Neuronal stem cell (in vitro differentiated cells): ENCODE measurements at places on chromosomes 5 and 9.

- no peak for DNase-seq
Measured at GRCh38 chr5:76626738-76627137, 3.5 kb upstream of the F2RL2 start.

DNA sequence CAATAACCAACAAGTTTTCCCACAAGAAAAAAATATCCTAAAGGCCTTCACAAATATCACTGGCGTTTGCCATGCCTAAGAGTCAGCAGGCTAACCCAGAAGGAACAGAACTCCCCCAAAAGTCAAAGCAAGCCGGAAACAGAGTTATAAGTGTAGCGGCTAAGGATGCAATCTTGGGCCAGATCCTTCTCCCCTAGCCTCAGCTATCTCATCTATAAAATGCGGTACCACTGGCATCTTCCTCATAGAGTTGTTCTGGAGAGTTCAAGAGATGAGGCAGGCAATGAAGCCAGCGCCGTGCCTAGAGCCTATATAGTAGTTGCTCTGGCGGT, 632 bp downstream of the DPM2 start:
- DNase-seq, result no peak

- DNase-seq, result no peak
Measured at GRCh38 chr5:56479696-56480077, 246.6 kb upstream of the ANKRD55 start.

- DNase-seq, result no peak
Measured at GRCh38 chr9:129761901-129762369, 9.1 kb upstream of the PTGES start.

DNA sequence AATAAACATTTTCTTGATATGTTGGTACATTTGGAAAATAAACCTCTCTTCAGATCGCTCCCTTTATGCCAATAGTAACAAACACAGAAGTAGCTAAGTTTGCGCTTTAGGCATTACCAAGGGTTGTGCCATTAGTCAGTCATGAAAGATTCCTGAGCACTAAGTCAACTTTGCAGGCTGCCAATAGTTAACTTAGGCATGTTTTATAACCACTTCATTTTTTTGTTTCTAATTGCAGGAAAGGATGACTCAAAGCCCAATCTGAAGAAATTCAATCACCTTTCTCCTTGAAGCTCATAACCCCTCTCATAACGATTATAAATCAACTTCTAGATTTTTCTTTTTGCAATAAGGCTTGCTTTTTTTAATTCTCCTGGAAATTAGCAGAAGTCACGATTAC, 517.0 kb downstream of the AGTPBP1 start:
- no peak for DNase-seq

- no peak for DNase-seq
Measured at GRCh38 chr5:119390404-119390803, 34.6 kb downstream of the TNFAIP8 start.

- no peak for DNase-seq
Measured at GRCh38 chr9:2992427-2992826, 148.5 kb upstream of the PUM3 start.

GRCh38 chr5:160619381-160619780, 197.7 kb downstream of the PTTG1 start:
- no peak for DNase-seq

DNA sequence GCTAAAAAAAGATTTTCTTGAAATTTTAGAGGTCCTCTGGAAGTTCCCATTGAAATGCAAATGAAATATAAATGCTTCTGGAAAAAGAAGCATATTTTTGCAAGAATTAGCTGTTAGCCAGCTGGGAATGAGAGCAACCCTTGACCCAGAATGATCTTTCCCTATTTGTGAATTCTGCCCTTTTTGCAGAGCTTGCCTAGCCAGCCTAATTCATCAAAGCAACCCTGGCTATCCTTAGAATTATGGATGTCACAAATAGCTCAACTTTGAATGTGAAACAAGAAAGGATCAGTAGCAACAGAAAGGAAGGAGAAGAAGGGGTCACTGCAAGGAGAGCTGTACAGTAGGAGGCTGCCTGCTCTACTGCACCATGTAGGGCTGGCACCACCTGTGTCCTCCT, 345.9 kb downstream of the EFNA5 start:
- no peak for DNase-seq

DNA sequence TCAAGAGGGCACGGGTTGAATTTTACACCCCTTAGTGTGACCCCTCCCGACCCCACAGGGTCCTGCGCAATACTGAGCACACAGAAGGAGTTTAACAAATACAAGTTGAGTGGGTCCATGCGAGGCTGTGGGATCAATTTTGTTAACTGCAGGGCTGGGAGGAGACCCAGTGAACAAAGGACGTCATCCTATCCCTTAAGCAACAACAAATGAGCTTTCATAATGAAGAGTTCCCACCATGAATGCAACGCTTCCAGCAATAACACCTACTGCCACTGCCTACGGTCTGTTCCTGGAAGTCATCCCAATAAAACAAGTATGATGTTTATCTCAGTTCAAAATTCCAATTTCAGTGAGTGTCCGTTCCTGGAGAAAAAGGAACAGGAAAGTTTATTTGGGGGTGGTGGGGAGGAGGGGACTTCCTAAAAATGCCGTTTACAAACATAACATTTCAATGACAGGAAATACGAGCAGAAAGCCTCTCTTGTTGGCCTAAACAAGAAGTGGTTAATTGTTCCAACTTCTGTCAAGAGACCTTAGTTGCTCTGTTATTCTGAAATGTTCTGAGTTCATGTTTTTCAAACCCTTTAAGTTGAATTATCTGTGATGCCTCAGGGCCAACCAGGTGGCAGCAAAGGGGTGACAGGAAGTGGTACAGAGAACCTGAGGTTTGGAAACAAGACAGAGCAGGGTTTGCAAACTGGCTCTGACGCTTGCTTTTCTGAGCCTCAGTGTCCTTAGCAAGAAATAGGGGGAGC, 65.8 kb upstream of the PLPP6 start:
- no peak for DNase-seq

DNA sequence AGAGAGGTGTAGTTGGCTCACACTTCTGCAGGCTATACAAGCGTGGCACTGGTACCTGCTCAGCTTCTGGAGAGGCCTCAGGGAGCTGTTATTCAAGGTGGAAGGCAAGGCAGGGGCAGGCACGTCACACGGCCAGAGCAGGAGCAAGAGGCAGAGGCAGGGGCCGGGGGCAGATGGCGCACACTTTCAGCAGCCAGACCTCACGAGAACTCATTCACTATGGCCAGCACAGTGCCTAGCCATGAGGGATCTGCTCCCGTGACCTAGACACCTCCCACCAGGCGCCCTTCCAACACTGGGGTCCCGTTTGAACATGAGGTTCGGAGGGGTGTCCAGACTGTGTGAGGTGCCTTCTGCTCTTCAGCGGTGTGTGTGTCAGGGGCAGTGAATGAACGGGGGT, 71.0 kb upstream of the FCN1 start:
- no peak for DNase-seq
